HCT116 (cell line): ENCODE measurements at places on chromosomes 4 and X. TPM values are rescaled to one million over a fixed set of nuclear protein-coding genes. Genes with fewer than 3 reads are reported as not detected.

The GJB1 gene
- not detected for total RNA-seq

The HOPX gene
- total RNA-seq, result 0.42 TPM

The RBMXL3 gene
- total RNA-seq, result not detected

The NHSL2 gene
- total RNA-seq, result 0.22 TPM

DNA sequence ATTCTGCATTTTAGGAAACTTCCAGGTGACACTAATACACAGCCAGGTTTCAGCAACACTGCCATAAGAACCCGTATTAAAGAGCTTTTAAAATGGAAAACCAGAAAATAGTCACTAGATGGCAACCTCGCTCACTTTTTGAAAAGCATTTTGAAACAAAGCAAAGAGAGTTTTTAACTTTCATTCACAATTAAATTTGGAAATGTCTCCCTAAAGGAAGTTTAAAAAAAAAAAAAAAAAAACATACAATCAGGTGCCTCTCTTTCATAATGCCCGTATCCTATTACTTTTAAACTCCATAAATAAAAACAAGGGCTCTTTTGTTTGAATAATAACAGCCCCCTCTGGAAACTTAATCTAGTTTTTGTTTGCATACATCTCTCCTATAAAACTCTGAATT, 20.3 kb downstream of the MEPE start:
- peak; percentile 45 for DNase-seq

DNA sequence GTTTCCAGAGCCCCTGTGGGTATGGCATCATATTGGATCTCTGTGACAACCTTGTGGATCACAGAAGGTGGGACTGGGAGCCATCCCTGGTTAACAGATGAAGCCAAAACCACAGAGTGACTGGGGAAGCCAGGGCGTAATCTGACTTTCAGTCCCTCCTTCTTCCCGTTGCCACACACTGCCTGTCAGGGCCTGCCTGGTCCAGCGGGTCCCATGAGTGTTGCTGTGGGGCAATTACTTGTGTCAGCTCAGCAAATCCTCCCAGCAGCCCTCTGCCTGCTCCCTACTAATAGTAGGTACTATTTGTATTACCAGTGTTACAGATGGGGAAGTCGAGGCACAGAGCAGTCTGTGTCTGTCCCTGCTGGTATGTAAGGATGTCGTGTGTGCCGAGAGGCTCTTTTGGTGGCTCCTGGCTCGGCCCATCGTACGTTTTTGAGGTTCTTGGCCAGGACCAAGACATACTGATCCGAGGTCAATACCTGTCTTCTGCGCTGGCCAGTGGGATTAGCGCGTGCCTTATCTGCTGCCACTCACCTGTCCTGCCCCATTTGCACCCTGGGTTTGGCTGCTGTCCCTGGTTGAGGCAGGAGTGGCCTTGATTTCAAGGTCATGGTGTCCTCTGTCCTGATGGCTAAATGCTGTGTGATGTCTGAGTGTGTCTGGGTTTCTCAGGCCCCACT, 5.7 kb downstream of the NSG1 start:
- no peak for DNase-seq

GRCh38 chr4:38923746-38924145, 56.1 kb downstream of the FAM114A1 start:
- no peak for DNase-seq

GRCh38 chrX:47143894-47144625, 442 bp downstream of the NDUFB11 start:
- no peak for DNase-seq

- DNase-seq, result no peak
Measured at GRCh38 chr4:8435656-8436121, 4.8 kb downstream of the ACOX3 start.

DNA sequence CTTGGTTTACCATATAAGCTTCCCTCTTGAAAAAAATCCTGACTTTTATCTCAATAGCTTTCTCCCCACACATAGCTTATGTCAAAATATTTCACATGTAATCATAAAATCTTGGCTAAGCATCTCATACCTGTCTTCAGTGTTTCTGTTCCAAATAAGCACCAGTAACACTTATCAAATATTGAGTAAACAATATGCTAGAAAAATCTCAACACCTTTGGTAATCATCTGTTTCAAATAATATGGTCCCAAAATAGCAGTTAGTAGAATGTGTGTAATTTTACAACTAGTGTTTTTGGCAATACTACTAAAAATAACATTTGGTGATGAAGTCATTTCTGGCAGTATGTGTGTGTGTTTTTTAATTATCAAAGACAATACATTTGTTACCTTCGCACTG, 2138.2 kb downstream of the PCDH7 start:
- no peak for DNase-seq

DNA sequence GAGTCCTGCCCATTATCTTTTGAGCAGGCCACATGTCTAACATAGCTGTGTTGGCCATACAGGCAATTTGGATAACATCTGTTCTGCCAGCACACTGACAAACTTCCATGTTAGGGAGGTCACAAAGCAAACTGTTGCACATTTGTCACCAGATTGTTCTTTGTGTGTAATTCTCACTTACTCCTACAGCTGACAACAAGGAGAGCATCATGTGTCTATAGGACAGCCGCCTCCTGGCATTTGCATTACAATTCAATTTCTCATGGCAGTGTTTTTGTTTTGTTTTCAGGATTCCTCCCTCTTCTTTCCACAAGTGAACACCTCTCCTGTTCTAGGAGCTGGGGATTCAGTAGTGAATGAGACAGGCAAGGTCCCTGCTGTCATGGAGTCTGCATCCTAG, 94.3 kb upstream of the LEF1 start:
- DNase-seq, result no peak

- no peak for DNase-seq
Measured at GRCh38 chr4:100466501-100466900, 51.3 kb downstream of the EMCN start.

DNA sequence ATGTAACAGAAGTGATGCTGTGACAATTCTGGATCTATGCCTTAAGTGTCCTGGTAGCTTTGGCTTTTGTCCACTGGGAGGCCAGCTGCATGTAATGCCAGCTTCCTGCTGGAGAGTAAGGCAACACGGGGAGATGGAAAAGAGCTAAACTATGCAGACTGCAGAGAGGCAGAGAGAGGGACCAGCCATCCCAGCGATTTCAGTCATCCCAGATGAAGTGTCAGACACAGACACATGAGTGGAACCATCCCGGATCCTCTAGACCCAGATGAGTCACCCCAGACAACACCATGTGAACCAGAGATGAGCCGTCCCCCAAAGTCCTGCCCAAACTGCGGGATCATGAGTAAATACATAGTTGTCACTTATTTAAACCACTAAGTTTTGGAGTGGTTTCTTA, 14.6 kb downstream of the SRPX start:
- DNase-seq, result no peak

- DNase-seq, result no peak
Measured at GRCh38 chrX:56766554-56767347, 37.7 kb downstream of the NBDY start.

GRCh38 chrX:134761788-134762187, 103.5 kb upstream of the PLAC1 start:
- DNase-seq, result no peak

- no peak for DNase-seq
Measured at GRCh38 chrX:50372966-50373365, 97.7 kb downstream of the DGKK start.

GRCh38 chr4:187547316-187547715, 448.3 kb upstream of the ZFP42 start:
- DNase-seq, result no peak
